NCI-H187 treated with DMSO at 0.1 percent for 48 hours (cell line): ENCODE measurements at places on chromosomes 7 and 10.
A peak's percentile ranks its signal among the peaks of the same experiment; 100 is the strongest.

- DNase-seq: no peak
Measured at GRCh38 chr10:121288011-121288410, 310.2 kb downstream of the FGFR2 start.

GRCh38 chr10:51527522-51528219 is 171.7 kb downstream of the CSTF2T start:
- DNase-seq: no peak

- DNase-seq: no peak
Measured at GRCh38 chr7:40133561-40134427, 628 bp downstream of the MPLKIP start.

DNA sequence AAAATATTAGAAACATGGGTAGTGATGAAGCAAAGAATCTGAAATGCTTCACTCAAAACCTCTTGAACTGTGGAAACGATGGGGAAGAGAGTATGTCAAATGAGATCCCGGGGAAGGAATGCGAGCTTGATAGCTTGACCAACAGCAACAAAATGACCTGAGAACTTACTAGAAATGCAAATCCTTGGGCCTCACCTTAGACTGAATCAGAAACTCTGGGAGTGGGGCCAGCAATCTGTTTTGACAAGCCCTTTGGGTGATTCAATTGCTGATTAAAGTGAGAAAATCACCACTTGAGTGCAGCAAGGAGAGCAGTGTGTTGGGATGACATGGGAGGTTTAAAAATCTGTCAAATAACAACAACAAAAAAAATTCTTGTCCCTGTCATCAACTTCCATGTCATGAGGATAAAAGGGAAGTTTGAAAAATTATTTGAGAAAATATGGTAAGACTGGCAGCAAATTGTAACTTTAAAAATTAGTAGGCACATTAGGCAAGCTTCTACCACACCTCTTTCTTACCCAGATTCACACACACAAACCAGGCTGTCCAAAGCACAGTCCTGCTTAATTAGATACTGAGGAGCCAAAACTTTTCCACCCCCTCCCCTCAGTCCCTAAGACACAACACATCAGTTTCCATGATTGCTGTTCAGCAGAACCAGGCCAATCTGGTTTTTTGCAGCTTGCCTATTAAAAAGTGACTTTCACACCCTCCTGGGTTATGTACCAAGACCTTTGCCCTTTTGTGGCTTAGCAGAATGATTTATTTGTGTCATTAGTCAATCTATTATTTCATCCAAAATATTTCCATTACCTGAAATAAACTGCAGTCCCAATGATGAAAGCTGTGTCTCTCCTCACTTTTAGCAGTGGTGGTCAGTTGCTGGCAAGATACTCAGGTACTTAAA is 15.6 kb downstream of the CALCR start:
- no peak for DNase-seq

DNA sequence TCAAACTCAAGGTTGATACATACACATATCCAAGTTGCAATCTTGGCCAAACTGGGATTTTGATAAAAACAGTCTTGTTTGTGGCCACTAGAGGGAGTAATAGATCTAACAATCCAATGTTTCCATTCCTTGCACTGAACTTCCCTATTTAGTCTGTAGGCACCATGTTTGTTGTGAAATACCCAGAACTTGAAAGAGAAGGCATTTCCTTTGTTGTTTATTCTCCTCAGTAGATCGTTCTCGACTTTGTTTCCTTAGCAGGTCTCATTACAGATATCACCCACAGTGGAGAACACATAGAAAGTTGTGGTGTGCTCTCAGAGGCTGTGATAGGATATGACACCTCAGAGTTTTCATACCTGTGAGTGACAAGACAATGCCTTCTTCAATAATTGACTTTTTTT is 70.3 kb upstream of the MXI1 start:
- DNase-seq: peak; percentile 8

DNA sequence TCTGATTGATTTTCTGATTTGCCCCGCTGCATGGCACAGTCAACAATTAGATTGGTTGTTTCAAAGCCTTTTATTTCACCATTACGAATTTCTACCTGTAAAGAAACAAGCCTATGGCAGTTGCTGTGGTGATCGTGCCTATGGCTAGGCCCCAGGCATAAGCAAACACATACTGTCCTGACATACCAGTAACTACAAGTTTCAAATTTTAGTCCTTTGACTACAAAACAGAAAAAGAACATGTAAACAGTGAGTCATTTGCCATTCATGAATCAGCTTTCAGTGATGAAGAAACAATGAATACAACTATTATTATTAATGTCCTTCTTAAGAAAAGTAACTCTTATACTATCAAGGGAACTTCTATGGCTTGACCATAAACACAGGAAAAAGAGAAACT is 168.0 kb upstream of the LRRN3 start:
- DNase-seq: no peak

DNA sequence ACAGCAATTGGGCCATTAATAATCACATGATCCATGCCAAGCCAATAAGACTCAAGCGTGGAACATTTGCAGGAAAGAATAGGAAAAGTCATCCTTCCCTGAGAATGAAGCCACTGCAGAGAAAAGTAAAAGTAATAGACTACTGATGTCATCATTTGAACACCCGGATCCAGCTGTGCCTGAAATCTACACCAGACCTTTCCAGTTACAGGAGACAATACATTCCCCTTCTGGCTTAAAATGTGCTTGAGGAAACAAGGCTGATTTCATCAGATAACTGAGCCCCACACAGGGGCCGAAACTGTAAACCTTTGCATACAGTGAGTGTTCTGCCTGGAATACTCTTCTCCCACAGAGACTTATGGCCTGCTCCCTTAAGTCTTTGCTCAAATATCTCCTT is 232.8 kb downstream of the KCNMA1 start:
- no peak for DNase-seq

DNA sequence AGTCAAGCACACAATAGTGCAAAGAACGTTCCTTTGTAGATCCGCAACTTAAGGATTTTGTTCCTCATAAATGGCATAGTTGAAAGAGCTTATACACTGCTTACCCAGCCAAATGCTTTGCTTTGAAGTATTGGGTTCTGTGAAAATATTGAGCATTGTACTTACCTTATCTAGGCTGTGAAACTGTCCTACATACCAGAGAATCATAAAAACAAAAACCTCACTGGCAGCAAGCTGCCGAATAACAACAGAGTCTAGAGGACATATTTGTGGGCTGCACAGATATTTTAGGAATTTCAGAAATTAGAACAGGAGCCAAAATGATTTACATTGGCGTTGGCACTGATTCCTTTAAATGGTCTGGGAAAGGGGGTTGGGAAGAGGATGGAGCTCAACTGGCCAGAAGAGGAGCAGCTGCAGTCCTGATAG is 174.8 kb downstream of the RTKN2 start:
- no peak for DNase-seq
